ENCODE measurements at places on chromosomes 6 and 20. TPM values are rescaled to one million over a fixed set of nuclear protein-coding genes. Genes with fewer than 3 reads are reported as not detected.

DNA sequence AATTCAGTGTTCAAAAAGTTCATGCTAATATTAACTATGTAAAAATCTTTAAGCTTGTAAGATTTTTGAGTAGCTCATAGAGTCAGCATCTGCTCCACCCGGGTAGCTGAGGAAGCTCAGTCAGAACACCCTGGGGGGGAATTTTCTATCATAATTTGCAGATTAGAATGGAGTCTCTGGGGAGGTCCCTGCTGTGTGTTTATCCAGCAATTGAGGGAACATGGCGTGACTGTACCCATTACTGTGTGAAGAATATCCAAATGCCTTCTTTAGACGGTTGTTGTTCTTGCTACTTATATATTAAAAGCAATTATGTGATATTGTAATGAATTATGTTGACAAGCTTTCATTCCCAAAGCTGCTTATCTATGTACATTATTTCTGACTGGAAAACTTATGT is 64.8 kb downstream of the AIG1 start:
- DNase-seq = no peak

DNA sequence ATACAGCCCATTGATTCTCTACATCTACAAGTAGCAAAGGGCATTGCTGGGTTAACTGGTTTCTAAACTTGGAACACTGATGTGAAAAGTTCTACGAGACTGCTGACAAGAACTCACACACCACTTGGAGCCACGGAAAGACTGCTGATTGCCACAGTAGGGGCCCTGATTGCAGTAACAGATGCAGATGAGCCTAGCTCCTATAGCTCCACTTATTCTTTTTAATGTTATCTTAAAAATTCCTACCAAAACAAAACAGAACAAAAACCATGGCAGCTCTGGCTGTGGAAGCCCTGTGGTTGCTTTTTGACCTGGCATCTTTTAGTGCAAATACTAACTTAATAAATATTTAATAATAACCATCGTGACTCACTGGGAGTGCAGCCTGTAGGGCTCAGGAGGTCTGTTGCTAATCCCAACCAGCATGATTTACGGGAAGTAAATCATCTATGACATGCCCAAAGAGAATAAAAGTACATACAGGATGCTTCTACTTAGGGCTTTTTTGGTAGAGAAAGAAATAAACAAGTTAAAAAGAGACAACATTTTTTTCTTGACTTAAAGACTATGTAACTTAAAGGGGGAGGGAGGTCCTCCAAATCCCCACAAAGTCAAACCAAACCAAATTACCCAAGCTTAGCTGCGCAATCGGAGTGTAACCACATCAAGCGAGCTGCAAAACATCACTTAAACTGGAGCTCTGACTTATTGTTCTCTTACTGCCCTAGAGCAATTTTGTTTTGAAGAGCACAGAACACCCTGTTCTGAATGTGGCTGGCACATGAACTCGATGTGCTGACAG is 87.2 kb downstream of the FKBP5 start:
- peak; percentile 99 for DNase-seq

DNA sequence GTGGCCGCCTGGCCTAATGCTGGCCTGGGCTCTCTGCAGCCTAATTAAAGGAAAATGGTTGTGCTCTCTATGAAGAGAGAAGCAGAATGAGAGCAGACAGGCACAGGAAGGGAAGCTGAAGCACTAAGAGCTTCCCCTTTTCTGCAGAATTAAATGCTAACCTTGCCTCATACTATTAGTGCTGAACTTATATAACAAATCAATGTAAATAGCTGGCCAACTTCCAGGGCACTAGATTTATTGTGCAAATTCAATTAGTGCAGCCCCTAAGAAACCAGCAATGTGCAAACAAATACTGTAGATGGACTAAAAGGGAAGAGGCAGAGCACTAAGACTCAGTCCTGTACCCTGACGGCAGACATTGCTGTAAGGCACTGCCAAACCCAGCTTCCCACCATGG is 36.1 kb upstream of the INSM1 start:
- no peak for DNase-seq

DNA sequence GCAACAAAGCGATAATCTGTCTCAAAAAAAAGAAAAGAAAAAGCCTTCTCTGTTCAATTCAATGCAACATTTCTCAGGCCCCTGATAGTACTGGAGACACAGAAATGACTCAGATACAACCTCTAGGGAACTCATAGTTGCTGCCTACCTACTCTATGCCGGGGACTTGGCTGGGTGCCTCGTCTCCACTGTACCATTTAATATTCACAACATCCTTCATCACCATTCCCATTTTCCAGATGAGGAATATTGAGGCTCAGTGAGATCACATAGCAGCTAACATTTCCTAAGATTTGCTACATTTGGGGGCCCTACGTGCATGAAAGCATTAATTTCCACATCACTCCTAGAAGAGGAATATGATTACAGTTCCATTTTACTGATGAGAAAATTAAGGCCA is 7.5 kb downstream of the NOL4L start:
- no peak for DNase-seq

- no peak for DNase-seq
Observed at GRCh38 chr6:107564589-107564951, 74.7 kb downstream of the SOBP start.

LY6G6F gene
- polyA plus RNA-seq = not detected

All from fibroblast of lung (primary cell).